ENCODE measurements at places on chromosomes 4 and X.

DNA sequence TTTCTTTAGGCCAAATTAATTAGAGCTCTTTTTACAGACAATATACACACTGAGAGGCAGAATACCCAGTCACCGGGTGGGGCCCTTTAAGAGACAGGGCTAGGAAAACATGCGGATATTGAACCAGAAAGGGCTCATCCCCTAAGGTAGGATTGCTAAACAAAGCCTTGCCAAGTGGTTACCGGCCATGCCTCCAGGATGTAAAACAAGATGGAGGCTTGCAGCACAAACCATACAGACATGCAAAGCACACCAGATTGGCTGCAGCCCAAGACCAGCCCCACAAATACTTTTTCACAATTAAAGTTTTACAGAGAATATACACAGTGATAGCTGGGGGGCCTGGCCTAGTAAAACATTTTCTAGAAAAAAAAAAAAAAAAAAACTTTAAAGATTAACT, 210.0 kb downstream of the KLHL4 start:
- DNase-seq, result no peak

GRCh38 chrX:151899622-151900021, 13.1 kb upstream of the MAGEA4 start:
- DNase-seq, result no peak

GRCh38 chr4:152920768-152921167, 15.4 kb upstream of the FHDC1 start:
- no peak for DNase-seq

- no peak for DNase-seq
Observed at GRCh38 chrX:39619182-39620009, 478.4 kb downstream of the BCOR start.

DNA sequence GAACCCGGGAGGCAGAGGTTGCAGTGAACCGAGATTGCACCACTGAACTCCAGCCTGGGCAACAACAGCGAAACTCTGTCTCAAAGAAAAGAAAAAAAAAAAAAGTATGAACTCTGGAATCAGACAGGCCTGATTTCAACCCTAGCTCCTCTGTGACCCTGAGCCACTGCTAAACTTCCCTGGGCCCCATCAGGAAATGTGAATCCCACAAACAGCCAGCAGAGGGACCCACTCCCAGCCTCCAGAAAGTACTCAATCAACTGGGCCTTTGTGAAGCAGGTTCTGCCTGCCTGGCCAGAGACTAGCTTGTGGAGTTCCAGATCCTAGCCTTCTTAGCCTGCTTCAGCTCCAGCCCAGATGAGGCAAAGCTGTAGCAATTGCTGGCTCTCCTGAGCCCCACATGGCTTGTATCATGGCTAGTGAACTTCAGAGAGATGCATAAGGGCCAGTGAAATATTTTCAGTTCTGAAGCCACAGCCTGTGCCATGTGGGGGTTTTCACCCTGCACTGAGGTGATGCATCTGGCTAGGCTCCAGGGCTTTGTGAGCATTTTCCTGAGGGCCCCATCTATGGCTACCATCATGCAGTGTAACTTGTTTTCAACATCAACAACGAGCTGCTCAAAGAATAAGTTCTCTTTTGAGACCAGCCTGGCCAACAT, 7.2 kb upstream of the IDS start:
- DNase-seq, result peak; percentile 1

DNA sequence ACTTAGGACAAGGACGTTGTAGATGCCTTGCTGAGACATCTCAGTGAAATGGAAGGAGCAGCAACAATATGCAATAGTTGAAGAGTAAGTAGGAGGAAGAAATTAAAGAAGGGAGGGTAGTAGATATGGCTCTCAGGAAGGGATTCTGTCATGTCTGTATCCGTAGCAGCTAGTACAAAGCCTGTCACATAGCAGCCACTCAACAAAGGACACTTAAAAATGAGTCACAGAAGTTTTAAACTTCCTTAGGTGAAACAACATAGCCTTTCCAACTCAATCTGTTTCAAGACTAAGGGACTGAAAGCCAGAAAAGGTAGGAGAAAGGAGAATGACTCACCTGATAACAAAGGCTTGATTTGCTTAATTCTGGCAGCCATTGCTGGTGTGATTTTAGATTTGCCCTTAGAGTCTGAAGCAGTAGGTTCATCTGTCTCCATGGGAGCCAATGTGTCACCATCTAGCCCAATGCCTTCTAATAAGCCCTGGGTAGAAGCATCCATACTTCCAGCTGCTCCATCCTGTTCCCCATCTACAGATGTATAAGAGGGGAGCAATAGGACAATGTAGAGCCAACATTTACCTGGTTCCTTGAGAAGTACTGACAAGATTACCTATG, 86.6 kb downstream of the HUWE1 start:
- DNase-seq, result no peak

GRCh38 chr4:24394041-24394440, 190.3 kb downstream of the DHX15 start:
- DNase-seq, result no peak

DNA sequence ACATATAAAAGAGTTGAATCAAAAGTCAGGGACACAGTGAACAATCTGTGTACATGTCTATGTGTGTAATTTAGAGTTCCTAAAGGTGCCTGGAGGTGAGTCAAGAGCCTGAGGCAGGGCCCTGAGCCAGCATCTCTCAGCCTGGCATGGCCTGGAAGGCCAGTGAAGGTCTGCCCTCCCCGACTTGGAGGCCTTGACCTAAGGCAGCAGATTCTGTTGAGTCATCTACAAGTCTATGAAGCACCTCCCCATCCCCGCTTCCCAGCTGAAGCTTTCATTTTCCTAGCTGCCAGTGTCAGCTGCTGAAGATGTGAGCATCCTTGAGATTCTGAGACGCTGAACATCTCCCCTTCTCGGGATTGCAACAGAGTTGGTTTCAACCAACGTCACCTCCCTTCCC, 583.9 kb downstream of the BCOR start:
- DNase-seq, result no peak

DNA sequence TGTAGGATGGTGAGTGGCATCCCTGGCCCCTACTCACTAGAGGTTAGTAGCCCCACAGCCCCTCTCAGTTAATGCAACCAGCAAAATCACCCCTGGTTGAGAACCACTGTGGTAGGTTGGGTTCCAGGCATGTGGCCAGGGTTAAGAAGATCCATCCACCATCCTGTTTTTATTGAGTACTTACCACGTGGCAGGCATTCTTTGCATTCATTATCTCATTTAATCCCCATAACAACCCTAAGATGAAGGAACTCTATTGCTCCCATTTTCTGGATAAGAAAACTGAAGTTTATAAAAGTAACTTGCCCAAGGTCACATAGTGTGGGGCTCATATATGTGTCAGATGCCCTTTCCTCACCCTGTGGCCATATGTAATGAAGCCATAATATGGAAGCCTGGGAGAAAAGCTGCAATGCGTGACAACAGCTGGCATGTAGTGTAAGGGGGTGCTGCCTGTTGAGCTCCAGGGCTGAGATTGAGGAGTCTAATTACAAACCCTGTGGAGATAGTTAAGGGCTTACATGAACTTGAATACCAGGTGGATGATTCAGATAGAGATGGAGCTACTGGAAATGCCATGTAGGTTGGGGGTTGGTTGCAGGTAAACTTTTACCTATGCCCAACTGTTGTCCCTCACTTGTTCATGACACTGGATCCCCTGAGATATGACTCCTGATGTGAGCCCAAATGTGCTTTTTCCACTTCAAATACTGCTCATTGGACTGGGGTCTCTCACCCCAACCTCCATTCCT, 100.2 kb upstream of the PGRMC2 start:
- DNase-seq, result no peak

DNA sequence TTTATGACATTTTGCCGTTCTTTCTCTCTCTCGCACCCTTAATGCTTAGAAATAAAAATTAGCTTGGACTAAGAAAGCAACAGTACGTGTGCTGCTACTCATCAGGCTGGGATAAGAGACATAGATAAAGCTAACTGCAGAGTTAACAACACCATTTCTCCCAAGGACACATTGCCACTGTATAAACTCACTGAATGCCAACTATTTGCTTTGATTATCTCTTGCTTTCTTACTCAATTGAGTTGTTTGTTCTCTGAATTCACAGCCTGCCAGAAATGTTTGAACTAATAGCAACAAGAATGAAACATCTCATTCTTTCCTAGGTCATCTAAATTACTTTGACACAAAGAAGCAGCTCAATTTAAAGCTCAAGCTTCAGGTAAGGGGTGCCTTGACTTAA, 34.6 kb downstream of the F8 start:
- DNase-seq, result no peak

GRCh38 chr4:73929278-73929677, 52.5 kb downstream of the PF4 start:
- no peak for DNase-seq

- no peak for DNase-seq
Observed at GRCh38 chr4:42785817-42786216, 106.7 kb upstream of the GRXCR1 start.

DNA sequence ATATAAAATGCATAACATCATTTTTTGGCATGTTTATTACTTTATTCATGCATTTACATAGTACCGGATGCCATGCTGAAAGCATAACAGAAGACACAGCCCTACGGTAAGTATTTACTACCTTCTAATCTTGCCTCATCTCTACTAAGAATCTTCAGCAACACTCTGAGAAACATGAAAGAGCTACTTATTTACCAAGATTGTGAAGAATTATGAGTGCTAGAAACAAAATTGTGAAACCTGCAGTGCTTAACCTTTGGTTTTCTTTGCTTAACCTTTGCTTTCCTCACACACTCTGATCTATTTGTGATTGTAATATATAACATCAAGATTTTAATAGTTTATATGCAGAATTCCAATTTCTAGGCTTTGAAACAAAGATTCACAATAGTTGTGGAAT, 7.4 kb downstream of the ANTXR2 start:
- no peak for DNase-seq

GRCh38 chr4:125832161-125832560, 517.4 kb downstream of the FAT4 start:
- DNase-seq, result no peak

DNA sequence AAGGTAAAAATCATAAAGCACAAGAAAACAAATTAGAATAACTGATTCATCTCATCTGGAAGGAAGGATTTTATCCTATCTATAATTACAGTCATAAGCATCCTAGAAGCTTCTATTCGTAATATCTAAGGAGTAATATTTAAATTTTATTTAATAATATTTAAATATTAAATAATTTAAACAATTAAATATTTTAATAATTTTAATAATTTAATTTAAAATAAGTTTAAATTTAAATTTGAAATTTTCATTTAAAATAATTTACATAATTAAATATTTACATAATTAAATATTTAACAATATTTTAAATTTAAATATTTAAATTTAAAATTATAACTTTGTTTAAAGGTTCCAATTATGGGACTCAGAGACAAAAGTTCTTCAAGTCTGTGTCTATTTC, 127.5 kb upstream of the GK2 start:
- no peak for DNase-seq

DNA sequence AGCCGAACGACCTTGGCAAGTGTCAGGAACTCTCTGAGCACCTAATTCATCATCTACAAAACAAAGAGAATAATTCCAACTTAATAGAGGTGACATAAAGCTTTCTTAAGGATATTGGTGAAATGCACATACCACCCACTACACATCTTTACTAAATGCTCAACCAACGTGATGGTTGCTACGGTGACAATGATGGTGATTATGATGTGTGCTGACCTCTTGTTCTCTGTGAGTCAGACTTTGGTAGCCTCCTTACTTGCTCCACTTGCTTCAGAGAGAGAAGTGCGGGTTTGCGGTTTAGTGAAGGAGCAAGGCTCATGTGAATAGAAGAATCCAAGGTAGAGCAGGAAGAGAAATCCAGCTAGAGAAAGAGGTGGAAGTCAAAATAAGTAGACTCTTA, 52.8 kb upstream of the CLNK start:
- no peak for DNase-seq

GRCh38 chr4:108559068-108559793, 61.1 kb upstream of the RPL34 start:
- no peak for DNase-seq

- DNase-seq, result no peak
Observed at GRCh38 chrX:27746516-27746915, 61.3 kb upstream of the MAGEB10 start.

Data from NCI-H2107 (cell line).